SK-N-SH (cell line): ENCODE measurements at places on chromosomes 13 and 19.

- peak; percentile 20 for DNase-seq
Observed at GRCh38 chr13:38582133-38582532, 104.7 kb upstream of the FREM2 start.

- DNase-seq = peak; percentile 24
Observed at GRCh38 chr13:78121459-78122348, 203.1 kb upstream of the EDNRB start.

GRCh38 chr19:41029524-41030432, 38.7 kb downstream of the CYP2B6 start:
- DNase-seq = no peak

- DNase-seq = no peak
Observed at GRCh38 chr19:30325676-30326392, 46.4 kb upstream of the ZNF536 start.

DNA sequence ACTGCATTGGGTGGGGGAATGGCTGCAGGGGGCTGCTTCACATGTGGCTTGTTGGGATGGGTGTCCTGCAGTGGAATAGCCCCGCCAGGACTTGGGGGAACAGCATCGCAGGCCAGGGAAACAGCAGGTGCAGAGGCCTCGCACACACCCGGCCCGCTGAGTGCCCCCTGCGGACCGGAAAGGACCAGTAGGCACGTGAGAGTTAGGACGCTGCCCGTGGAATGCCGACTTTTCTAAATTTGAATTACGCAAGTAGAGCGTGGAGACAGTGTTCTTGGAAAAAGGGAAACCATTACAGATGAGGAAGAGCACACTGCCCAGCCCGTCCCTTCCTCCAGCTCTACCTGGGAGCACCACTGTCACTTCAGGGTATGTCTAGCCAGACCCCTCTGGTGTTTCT, 11.5 kb downstream of the DNM2 start:
- no peak for DNase-seq

GRCh38 chr13:39044536-39044935, 6.3 kb downstream of the NHLRC3 start:
- no peak for DNase-seq

DNA sequence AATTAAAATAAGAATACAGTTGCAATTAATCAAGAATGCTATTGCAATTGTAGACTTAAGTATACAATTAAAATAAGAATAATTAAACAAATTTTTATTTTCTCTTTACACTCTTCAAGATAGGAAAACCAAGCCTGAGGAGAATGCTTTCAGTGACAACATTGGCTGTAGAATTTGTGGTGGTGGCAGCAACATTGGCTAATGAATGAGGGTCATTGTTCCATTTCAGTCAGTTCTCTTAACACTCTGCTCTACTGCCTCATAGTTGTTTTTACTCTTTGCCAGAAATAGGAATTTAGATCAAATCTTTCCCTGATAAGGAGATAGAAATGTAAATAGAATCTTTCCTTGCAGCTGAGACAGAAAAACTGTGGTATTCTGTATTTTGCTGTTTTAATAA, 391.6 kb downstream of the PCDH20 start:
- DNase-seq = no peak
